Dorsolateral prefrontal cortex (tissue), 122 donors: ENCODE measurements at places on chromosomes 3 and 15.

- DNase-seq, result no peak
Observed at GRCh38 chr3:19596408-19596807, 337.6 kb downstream of the EFHB start.

GRCh38 chr3:59391131-59391530, 341.3 kb upstream of the CFAP20DC start:
- no peak for DNase-seq

- no peak for DNase-seq
Observed at GRCh38 chr15:74402873-74403587, 30.7 kb downstream of the SEMA7A start.

- no peak for DNase-seq
Observed at GRCh38 chr3:196203846-196204245, 7.4 kb downstream of the ZDHHC19 start.

DNA sequence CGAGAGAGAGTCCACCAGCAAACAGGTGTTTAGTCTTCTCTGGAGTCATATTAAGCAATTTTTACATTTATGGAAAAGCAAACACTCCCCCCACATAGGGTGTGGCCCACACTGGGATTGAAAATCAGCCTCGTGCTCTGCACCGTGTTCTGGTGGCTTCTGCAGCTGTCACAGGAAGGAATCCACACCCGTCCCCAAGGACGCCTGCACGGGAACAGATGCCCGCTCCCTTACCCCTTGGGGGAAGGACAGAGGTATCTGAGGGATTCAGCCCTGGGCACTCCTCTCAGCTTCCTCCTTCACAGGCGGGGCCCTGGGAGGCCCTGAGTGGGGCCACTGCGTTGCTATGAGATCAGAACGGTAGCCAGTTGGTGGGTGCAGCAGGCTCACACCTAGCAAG, 27.8 kb downstream of the LIPC start:
- DNase-seq, result no peak

GRCh38 chr3:51637941-51638471, 33.0 kb upstream of the TEX264 start:
- no peak for DNase-seq

DNA sequence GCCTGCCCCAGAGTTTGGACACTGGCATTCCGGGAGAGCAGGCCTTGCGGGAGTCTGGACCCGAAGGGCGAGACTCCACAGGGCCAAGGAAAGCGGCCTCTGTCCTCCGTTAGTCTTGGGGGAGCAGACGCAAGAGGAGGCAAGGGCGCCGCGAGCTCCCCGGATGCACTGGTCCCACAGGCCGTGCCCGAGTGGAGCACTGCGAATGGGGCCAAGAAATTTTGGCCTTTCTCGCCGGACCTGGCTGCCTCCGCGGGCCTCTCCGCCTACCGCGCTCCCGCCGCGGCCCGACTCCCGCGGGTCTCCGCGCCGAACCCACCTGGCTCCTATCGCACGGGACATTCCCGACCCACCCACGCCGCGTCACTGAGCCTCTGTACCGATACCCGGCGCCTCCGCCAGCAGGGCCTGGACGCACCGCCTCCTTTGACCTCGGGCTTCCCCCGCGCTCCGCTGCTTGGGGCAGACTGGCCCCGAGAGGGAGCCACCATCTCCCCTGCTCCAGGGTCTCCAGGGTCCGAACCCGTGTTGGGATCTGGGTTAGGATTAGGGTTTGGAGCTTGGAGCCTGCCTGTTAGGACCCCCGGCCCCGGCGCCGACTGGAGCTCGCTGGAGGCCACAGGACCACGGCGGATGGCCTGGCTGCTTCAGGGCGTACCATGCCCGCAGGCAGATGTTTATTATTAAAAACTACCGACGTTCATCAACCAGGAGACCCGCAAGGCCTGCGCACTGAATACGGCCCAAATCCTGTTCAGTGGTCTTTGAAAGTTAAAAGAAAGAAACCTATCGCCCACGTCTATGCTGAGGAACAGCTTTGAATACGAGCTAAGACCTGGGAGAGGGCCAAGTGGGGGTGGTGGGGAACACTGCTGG, 11.7 kb downstream of the SHOX2 start:
- DNase-seq, result no peak

GRCh38 chr3:179486806-179487205, 35.5 kb upstream of the GNB4 start:
- no peak for DNase-seq

DNA sequence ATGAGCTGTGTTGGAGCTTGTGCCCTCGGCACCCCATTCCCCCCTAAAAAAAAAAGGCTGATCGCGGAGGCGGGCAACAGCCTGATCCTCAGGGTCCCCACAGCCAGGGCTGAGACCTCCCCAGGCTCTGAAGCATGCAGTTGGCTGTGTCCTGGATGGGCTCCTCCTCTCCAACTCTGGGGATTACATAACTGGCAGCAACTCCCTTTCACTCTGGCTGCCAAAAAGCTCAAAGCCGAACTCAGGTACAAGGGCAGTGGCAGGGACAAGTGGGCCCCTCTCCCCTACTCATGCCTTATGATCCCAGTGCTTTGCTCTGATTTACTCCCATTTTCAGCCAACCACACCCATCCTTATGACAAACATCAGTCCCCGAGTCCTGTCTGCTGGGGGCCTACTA, 18.3 kb downstream of the TPRA1 start:
- no peak for DNase-seq

- no peak for DNase-seq
Observed at GRCh38 chr3:123801474-123801873, 82.7 kb downstream of the MYLK start.

GRCh38 chr15:68376447-68377060, 55.4 kb downstream of the ITGA11 start:
- DNase-seq, result no peak

- no peak for DNase-seq
Observed at GRCh38 chr15:85444122-85444745, 63.8 kb downstream of the AKAP13 start.

- no peak for DNase-seq
Observed at GRCh38 chr3:35946854-35947515, 307.7 kb downstream of the ARPP21 start.

- no peak for DNase-seq
Observed at GRCh38 chr3:77859156-77859555, 819.3 kb downstream of the ROBO2 start.

DNA sequence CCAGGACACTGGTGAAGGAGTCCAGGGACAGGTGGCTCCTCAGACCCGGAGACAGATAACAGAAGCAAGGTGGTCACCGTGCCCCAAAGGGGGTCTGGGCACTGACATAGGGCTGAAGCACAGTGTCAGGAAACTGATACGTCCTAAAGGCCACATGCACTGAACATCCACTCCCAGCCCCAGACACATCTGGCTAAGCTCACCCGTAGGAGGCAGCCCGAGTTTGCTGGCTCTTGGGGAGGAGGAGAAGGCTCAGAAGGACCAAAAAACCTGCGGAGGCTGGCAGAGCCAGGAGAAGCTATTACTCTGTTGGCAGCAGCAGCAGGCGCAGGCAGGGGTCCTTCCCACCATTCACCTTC, 1.2 kb downstream of the CACNA2D2 start:
- no peak for DNase-seq

- DNase-seq, result no peak
Observed at GRCh38 chr3:98328933-98329332, 24.7 kb upstream of the OR5K4 start.

- no peak for DNase-seq
Observed at GRCh38 chr15:59741274-59741906, 52.3 kb upstream of the BNIP2 start.

GRCh38 chr15:41333026-41333562, 413 bp downstream of the NUSAP1 start:
- no peak for DNase-seq

GRCh38 chr15:23854203-23854911, 167.3 kb upstream of the NDN start:
- DNase-seq, result no peak

DNA sequence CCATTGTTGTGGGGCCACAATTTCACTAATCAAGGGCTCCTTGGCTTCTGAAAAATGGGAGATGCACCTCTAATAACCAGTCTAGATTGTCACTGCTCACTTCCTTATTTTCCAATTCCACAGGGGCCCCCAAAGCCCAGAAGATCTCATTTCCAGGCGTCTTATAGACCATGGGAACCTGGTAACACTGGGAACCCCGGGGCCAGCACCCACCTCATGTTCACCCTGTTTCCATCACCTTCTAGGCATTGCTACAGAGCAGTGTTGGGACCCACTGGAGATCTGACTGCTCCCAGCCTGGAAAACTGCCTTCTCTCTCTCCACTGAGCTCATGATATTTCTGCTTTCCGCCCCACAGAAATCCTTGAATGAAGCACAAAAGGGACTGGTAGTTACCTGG, 61.5 kb downstream of the TFRC start:
- no peak for DNase-seq

DNA sequence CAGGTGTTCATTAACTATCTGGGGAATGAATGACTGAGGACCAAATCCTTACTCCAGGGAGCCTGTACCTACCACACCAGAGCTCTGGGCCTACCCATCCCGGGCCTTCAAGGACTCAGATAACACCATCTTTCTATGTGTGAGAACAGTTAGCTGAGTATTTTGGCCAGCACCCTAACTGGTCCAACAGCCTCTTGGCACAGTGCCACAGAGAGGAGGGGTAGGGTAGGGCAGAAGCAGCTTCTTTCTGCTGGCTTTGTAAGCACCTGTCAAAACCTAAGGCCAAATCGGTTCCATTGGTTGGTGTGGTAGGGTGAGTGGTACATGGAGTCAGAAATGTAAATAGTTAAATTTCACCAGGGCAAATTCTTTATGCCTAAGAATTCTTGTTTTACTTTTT, 26.7 kb downstream of the ISL2 start:
- DNase-seq, result no peak

GRCh38 chr15:41256577-41257038, 25.5 kb downstream of the CHP1 start:
- DNase-seq, result no peak

DNA sequence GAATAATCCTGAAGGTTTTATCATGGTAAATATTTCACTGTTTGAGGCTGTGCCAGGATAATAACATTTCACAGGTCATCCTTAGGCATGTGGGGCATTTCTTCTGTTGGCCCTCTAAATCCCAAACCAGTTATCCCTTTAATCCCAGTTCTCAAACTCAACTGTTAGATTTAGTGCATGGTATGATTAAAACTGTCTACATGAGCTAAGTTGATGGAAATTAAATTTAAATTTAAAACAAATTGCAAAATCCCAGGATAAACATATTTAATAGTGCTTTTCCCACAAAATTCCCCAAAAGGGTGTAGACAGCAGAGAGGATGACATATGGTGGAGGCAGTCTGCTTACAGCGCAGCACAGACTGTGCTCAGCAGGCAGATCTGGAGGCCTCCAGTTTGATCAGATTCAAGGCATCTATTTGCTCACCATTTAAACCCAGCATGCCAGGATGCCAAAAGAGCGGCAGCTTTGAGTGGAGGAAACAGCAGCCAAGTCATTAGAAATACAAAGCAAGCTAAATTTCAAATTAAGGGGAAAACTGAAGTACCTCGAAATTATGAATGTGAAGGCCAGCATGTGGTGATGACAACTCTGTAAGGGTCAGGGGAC, 325.8 kb downstream of the KCNH8 start:
- no peak for DNase-seq

- peak; percentile 48 for DNase-seq
Observed at GRCh38 chr3:196666001-196666867, 26.7 kb downstream of the NRROS start.

- peak; percentile 59 for DNase-seq
Observed at GRCh38 chr3:159844801-159845261, 143.8 kb upstream of the IL12A start.

DNA sequence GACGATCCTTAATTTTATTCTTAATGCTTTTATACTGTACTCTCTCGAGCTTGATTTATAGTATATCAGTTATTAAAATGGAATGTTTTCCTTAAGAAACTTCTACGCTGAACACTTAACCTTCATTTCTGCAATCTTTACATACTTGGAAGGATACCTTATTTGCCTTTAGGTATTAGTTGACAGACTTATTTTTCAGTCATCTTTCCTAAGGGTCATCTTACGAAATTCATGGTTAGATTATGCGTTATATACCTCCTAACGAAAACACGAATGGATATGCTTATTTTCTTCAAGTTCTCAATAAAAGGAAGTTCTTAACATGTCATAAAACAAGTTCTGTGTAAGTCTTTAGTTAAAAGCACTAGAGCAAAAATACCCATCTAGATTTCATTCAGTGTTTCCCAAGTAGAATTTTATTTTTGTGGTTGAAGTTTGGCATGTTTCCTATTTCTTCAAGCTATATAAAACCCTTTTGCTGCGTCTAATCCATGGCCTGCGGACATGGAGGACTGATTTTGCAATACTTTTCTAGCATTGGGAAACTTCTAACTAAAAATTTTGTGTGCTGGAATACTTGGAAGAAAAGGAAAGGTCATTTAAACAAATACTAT, 231.3 kb downstream of the TP63 start:
- DNase-seq, result no peak

GRCh38 chr3:12154151-12154550, 4.6 kb downstream of the TIMP4 start:
- DNase-seq, result no peak

GRCh38 chr3:112128843-112129727, 4.0 kb downstream of the GCSAM start:
- DNase-seq, result no peak

GRCh38 chr3:62607287-62608029, 234.1 kb upstream of the FEZF2 start:
- DNase-seq, result peak; percentile 45
